NCI-H82 (cell line): ENCODE measurements at places on chromosomes 16 and 17.
A peak's percentile ranks its signal among the peaks of the same experiment; 100 is the strongest.

GRCh38 chr17:70098030-70098429, 23.0 kb downstream of the KCNJ16 start:
- DNase-seq = no peak

GRCh38 chr16:10877472-10877946, 507 bp downstream of the CIITA start:
- peak; percentile 39 for DNase-seq

- no peak for DNase-seq
Measured at GRCh38 chr17:14310605-14311004, 9.7 kb downstream of the HS3ST3B1 start.

DNA sequence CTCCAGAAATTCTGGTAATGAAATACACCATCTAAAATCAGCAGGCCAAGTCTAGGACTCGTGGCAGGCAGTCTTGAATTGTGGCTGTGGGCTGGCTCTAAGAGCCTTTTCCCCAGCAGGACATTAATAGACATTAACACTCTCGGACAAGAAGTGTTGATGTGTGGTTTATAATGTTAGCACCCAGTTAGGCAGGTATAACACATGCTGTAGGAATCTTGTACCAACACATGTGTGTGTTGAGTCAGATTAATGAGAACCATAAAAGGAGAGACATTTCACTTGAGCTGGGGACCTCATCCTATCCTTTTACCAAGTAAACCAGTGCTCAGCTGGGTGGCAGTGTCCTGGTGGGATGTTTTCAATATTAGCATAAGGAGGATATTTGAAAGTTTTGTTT, 264.5 kb downstream of the FTO start:
- no peak for DNase-seq

- no peak for DNase-seq
Measured at GRCh38 chr16:85901773-85902365, 2.9 kb downstream of the IRF8 start.

- no peak for DNase-seq
Measured at GRCh38 chr16:88578446-88579313, 8.5 kb downstream of the ZC3H18 start.

DNA sequence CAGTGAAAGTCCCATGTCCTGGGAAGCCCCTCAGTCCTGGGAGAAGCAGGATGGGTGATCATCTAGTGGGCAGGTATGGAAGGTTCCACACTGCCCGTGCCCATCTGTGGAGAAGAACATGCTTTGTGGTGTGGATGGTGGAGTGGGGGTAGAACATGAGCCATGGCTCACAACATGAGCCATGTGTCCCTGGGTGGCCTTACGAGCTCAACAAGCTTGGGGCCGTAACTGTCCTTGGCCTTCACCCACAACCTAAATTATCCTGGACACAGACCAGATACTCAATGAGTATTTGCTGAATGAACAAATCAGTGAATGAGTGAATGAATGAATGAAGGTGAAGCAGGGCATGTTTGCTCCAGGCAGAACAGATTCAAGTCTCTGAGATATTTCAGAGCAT, 13.5 kb downstream of the SOX8 start:
- DNase-seq = no peak

GRCh38 chr17:29032013-29032856, 10.7 kb upstream of the PIPOX start:
- DNase-seq = no peak

DNA sequence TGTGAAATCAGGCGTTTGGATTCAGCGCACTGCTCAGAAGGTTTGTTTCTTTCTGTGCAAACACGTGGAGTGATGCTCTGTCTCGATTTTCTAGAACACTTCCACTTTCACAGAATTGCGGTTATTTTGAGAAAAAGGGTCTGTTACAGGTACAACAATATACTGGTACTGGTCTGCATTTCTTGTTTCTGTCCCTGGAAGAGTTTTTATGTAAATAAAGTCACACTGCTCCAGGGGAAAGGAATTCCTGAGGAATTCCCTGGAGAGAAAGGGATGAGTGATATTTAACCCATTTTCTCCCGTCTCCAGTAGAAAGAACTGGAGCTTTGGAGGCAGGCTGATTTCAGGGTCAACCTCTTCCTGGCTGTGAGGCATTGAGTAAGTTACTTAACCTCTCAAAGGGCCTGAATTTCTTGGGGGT, 16.2 kb upstream of the RMI2 start:
- DNase-seq = no peak

- peak; percentile 91 for DNase-seq
Measured at GRCh38 chr17:43530288-43531081, 15.7 kb downstream of the ETV4 start.

GRCh38 chr17:48290378-48290777, 139.6 kb downstream of the SKAP1 start:
- DNase-seq = no peak

DNA sequence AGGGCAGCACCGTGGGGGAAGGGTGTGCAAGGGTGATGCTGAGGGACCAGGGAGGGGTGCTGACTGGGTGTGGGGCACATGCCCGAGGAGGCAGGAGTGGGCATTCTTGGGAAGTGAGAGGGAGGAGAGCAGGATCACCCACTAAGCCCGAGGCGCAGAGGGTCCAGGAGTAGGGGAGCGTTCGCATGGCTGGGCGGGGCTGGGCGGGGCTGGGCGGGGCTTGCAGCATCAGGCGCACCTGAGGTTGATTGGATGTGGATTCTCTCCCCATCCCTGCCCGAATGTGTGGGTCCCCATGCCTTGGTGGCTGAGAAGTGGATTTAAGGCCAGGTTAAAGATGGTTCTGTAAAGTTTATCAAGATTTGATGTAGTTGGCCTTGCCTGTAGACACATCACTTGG, 14.2 kb downstream of the BANP start:
- no peak for DNase-seq

DNA sequence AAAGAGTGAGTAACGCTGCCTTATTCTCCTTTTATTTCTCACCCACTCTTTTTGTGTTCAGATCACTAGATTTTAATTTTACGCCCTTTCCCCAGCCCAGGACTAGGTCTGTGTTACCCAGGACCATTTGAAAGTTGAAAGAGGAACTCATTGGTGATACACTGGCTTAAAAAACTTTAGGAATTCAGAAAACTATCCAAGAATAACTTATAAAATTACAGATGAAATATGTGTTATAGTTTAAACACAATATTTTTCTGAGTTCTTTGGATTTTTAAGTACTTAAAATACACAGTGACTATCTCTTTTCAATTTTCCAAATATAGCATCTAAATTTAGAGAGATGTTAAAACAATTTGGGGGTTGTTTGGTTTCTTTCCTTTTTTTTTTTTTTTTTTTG, 385.2 kb downstream of the CDH13 start:
- DNase-seq = no peak

DNA sequence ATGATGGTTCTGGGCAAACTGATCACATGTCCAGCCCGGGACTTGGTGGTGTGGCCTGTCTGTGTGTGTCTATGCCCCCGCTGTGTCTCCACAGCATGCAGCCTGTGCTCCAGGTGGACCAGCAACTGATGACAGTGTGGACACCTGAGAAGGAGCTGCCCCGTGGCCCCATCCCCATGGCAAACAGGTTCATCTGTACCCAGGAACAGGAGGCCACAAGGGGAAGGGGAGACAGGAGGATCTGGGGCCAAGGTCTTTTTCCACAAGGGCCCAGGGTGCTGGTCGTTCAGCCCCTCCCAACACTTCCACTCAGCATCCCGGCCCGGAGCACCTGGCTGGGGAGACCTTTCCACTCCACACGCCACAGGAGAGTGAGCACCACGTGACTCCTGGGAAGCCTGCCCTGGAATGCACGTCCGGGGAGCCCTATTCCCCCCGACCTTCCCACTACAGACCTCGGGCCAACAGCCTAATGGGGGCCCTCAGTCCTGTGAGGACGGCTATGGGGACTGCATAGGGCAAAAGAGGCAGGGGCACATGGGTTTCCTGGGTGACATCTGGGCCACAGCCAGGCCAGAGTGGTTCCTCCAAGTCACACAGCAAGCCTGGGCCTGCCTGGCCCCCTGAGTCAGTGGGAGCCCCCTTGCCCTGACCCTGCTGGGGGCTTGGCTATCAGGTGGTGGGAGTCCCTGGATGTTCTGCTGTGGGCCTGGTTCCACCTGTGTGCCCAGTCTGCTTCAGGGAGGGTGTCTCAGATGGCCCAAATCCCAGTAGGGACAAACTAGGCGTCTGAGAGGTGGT, 20.8 kb upstream of the NXPH3 start:
- no peak for DNase-seq
